ENCODE measurements at places on chromosomes 16 and 17.

- DNase-seq = peak; percentile 26
Measured at GRCh38 chr16:25108054-25108453, 3.5 kb upstream of the LCMT1 start.

- DNase-seq = no peak
Measured at GRCh38 chr17:70912716-70913485, 743.6 kb downstream of the KCNJ2 start.

- peak; percentile 51 for DNase-seq
Measured at GRCh38 chr17:40168262-40168832, 8.9 kb upstream of the RAPGEFL1 start.

DNA sequence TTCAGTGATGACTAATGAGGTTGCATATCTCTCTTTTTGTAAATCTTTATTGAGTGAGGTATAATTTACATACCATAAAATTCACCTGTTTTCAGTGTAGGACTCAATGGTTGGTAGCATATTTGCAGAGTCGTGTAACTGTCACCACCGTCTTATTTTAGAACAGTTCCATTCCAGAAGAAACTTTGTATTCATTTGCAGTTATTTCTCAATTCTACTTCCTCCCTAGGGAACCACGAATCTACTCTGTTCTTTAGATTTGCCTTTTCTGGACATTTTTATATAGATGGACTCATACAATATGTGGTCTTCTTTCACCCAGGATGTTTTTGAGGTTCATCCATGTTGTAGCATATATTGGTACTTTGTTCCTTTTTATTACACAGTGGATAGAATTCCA lies 3.7 kb downstream of the FTO start:
- DNase-seq = no peak

GRCh38 chr16:55466209-55466608 lies 12.8 kb upstream of the MMP2 start:
- no peak for DNase-seq

- no peak for DNase-seq
Measured at GRCh38 chr17:50476545-50477315, 1.9 kb upstream of the RSAD1 start.

GRCh38 chr16:10067406-10067805 lies 114.8 kb downstream of the GRIN2A start:
- no peak for DNase-seq

- no peak for DNase-seq
Measured at GRCh38 chr16:57739756-57740422, 4.3 kb downstream of the KATNB1 start.

GRCh38 chr16:64657316-64658011 lies 464.4 kb downstream of the CDH11 start:
- no peak for DNase-seq

DNA sequence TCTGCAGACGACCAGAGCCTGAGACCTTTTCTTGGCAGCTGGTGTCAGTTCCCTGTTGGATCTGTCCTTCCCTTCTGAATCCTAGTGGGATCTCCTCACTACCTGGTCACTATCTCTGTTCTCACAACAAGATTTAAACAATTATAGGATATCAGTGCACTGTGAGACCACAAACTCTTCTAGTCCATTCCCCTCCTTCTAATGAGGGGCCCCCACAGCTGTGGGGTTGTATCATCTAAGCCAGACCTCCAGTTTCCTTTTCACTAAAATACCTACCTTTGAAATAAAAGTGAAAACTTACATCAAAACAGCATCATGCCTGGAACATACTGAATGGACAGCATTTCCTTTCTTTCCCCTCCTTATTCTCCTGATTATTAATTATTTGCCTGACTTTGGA lies 233.2 kb downstream of the PRKCA start:
- no peak for DNase-seq

GRCh38 chr17:1029196-1029921 lies 32.4 kb downstream of the TIMM22 start:
- DNase-seq = no peak

- peak; percentile 80 for DNase-seq
Measured at GRCh38 chr17:2023692-2024571, 1.2 kb downstream of the RTN4RL1 start.

DNA sequence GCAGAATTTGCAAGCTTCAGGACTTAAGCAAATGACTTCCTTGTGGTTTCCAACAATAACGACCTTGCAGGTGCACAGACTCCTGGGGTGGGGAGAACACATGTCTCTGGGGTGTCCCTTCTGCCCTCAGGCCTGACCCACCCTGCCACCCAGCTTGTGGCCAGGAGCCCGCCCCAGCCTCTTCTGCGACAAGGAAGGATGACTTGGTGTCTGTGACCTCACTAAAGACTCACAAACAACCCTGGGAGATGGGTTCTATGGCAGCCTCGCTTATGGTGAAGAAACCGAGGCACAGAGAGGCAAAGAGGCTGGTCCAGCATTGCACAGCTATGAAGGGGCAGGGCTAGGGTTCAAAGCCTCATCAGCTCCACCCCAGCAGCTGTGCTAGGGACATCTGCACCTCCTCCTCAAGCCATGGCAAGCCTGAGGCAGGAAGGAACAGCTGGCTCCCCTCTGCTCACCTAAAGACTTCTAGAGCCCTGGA lies 2.6 kb downstream of the ATP2A3 start:
- peak; percentile 33 for DNase-seq

DNA sequence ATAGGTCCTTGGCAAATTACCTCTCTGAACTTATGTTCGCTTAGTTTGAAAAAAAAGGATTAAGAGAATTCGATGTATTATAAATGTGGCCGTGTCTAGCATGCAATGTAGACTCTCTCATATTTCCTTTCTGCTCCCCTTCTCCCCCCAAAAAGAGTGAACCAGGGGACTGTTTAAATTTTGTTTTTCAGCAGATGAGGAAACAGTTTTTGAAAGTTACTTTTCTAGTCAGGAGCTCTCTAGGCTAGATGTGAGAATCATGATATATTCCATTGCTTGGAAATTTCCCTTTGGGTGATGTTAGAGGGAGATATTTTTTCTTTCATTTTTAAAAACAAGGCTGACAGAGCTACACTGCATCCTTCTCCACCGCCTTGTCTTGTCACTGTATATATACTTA lies 1.1 kb upstream of the CDC27 start:
- no peak for DNase-seq

GRCh38 chr17:64296246-64296645 lies 33.2 kb upstream of the TEX2 start:
- DNase-seq = no peak

DNA sequence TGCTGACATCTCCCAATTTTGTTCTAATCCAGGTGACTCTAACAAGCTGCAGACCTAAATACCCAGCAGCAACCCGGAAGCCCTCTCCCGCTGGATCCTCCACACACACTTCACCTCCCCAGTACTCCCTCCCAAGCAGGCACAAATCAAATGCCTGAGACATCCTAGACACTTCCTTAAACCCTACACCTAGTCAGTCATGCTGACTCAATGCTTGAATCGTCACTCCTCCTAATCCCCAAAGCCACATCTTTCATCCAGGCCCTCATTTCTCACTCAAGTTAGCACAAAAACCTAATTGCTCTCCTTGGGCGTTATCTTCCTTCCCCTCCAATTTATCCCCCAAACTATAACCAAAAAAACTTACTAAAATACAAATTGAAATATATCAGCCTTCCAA lies 32.7 kb downstream of the CMC2 start:
- no peak for DNase-seq

DNA sequence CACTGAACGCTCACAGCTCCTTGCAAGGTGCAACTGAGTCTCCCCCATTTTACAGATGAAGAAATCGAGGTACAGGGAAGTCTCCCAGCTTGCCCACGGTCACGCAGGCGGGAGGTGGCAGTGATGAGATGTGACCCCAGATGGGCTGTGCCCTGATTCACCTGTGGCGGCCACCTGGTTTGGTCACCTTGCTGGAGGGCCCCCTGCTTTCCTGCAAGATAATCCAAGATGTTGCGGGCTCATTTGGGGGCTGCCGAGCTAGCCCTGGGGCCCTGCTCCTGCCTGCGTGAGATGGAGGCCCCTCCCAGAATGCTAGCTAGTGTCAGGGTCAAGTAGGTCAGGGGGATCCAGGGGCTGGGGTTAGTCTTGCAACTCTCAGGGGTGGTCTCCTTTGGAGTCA lies 59.6 kb upstream of the IL34 start:
- no peak for DNase-seq

GRCh38 chr16:89034971-89035668 lies 58.1 kb upstream of the CBFA2T3 start:
- DNase-seq = no peak

GRCh38 chr17:77501101-77501566 lies 360.4 kb downstream of the SEC14L1 start:
- peak; percentile 47 for DNase-seq

GRCh38 chr16:74275711-74276110 lies 20.9 kb upstream of the PSMD7 start:
- no peak for DNase-seq

GRCh38 chr16:68961778-68962402 lies 118.6 kb downstream of the TANGO6 start:
- DNase-seq = no peak

- no peak for DNase-seq
Measured at GRCh38 chr16:75319513-75320411, 68.3 kb upstream of the BCAR1 start.

DNA sequence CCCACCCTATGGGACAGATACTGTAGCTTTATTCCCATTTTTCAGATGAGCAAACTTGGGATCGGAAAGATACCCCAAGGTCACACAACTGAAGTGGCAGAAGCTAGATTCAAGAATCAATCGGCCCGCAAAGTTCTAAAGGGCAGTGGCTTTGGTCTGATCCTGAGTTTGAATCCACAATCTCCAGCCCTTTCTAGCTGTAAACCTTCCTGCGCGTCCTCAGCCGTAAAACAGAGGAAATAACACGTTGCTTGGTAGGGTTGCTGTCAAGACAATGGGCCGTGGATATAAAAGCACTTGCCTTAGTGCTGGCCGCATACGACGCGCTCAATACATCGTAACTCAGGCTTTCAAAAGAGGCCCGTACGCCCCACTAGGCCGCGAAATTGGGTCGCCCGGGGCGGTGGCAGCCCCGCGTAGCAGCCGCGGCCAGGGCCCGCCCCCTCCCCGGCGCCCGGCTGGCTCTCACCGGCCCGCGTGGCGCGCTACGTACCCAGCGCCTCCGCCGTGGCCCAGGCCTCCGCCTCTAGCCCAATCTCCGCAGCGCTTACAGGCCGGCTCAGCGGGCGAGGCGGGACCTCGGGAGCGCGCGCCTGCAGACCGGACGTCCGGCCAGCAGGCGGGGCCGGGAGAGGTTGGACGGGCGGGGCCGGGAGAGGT lies at the start of gene DCAKD:
TSS of gene DCAKD (minus strand) at position 573 of the 660 bp plus-strand sequence. CDS start 16,747 bp downstream, outside the sequence.
- peak; percentile 96 for DNase-seq

DNA sequence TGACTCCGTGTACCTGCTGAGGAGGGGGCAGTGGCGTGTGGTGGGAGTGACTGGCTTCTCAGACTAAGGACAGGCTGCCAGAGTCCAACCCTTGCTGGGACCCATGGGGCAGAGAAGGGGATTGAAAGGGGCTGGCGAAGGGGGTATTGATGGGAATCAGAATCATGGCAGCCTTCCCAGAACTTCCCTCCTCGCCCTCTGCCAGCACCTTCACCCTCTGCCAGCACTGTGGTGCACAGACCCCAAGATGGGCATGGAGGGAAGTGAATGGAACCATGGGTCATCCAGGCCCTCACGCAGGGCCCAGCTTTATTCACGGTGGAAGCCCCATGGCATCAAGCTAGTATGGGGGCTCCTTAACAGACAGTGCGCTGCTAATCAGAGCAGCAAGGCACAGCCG lies 76.8 kb downstream of the IRX5 start:
- no peak for DNase-seq

- no peak for DNase-seq
Measured at GRCh38 chr16:996681-997080, 15.1 kb downstream of the SOX8 start.

DNA sequence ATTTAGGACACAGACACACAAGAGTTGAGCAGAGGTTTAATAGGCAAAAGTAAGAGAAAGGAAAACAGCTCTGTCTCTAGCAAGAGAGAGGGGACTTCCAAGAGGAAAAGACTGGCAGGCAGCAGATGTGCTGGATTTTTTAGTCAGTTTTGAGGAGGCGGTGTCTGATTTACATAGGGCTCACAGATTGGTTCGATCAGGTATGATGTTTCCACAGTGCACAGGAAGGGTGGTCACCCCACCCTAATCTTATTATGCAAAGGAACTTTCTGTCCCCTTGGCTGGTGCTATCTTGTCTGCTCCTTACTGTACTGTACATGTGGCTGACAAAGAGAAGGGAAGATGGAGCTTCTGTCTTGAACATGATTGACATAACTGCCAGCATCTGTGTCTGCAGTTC lies 25.3 kb downstream of the BFAR start:
- no peak for DNase-seq

- no peak for DNase-seq
Measured at GRCh38 chr17:31645351-31645750, 213.7 kb downstream of the COPRS start.

DNA sequence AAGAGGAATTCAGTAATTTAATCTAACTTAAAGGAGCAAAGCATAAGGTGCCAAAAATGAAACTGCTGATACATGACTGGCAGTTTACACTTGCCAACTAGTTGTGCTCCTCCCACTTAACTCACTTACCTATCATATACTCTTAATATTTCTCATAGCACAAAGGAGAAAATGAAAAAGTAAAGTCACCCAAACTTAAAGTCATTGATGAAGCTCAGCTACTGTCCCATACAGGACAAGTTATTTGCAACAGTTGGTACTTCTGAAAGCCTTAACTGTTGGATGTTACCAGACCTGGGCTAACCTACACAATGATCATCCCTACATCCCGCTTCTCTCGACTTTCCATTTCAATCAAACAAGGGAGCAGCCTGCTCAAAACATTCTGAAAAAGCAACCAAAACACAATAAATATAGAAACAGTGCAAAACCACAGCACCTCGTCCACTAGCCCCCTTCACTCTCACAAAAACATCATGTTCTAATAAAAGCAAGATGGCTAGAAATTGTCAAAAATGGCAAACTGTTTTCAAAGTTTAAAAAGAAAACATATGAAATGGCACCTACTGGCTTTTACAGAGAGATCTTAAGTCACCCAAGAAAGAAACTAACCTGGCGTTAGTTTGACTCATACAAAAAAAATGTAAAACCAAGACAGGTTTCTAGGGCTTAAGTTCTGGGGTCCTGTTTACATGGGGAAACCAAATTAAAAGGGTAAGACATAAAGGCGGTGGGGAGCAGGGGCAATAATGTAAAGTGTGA lies 868 bp downstream of the MED13 start:
- DNase-seq = no peak

- no peak for DNase-seq
Measured at GRCh38 chr17:58343131-58343530, 8.9 kb downstream of the SUPT4H1 start.

DNA sequence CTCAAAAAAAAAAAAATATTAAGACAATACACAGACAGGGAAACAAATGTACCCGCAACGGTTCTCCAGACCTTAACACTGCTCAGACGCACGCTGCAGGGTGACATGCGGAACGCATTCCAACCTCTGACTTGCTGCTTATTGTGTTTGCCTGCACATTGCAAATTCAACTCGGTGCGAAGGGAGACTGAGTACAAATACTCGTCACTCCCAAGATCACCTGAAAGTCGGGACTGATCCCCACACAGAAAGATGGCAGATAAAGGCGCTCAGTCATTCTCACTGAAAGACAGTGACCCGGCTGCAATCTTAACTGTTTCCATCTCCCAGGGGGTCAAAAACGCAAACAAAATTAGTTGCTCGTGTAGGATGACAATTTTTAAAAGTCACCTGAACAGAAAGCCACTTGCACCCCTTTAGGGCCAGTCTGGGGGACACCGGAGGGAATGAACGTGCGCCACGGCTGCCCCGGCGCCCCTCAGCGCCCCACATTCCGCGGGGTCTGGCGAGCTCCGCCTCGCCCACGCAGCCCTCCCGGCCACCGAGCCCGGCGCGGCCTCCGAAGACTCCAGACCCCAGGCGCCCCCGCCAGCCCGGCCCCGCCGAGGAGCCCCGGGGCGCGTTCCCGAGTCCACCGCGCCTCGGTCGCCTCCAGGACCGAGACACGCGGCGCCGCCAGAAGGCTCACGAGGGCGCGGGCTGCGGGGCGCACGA lies 589 bp downstream of the CLCN7 start:
- DNase-seq = peak; percentile 27
